ENCODE measurements at places on chromosomes 2 and 18.

- DNase-seq, result no peak
These were observed 131.7 kb downstream of the NRP2 start for GRCh38 chr2:205814039-205814364.

DNA sequence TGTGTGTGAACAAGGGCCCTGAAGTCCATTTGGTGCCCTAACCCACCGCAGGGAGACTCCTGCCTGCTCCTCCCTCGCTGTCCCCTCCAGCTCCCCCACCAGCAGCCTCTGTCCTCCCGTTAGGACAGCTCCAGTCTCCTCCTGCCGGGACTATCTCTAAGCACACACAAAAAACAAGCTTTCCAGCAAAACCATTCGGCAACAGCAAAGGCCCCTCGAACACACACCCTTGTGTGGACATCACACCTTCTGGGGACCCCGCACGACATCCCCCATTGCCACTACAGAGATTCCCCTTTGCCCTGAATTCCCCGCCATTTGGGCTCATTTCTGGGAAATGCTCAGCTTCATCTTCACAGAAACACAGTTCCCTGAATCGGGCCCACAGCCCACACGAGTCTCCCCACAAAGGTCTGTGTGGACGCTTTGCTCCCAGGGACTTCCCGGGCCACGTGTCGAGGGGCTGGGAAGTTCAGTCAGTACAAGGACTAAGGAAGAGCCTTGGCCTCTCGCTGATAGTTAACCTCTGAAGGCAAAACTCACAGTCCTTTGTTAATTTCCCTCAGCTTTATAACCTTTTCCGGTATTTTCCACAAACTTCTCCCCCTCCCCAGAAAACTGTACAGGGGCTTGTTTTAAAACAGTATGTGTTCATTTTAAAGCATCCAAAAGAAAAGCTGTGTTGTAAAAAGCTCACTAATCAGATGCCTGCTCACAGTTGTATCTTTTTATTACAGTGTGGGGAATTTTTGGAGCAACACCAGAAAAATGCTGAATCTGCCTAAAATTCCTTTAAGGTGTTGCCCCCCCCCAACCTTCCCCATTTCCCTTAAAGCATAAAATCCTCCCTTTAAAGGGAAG is 25.9 kb downstream of the SMAD7 start:
- DNase-seq, result peak; percentile 22

DNA sequence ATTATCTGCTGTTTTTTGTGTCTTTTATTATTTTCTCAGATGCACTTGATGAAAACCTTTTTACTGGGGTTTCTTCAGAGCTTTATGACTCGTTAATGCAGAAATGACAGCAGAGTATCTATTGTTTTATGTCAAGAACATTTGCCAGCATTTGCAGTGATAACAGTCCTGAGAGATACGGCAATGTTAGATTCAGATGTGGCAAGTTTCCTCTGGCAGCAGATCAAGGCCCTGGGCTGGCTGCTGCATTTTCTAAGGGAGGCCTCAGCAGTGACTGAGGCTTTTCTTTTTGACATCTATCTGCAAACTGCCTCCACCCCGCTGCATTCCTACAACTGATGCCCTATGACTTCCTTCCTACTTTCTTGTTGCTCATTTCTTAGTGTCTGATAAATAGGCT is 40.2 kb downstream of the EFEMP1 start:
- DNase-seq, result peak; percentile 86

DNA sequence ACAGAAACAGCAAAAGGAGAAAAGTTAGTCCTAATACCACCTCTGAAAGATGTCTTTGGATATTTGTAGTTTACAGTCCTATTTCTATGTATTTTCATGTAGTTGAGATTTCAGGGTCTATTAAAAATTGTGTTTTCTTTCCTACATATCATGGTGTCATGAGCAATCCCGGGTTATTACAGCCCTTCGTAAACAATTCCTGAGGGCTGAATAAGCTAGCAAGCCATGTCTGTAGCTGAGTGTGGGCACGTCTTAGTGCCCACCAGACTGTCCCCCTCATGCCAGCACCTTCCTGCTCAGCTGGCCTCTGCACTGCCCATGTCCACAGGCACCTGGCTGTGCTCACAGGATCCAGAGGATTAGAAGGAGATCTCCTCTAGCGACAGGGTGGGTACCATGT is 60.6 kb downstream of the CTIF start:
- DNase-seq, result no peak

DNA sequence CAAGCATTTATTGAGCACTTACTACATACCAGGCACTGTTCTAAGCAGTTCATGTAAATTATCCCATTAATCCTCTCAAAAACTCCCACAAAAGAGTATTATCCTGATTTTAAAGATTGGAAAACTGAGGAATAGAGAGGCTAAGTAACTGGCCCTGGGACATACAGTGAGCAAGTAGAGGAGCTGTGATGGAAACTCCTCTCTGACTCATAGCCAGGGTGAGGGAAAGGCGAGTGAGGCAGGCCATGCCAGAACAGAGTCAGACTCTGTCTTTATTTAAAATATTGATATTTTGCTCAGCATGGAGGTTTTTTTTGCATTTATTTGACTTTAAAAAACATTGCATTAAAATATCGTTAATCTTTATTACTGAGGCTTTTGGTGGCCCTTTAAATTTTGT is 208.0 kb downstream of the LOXHD1 start:
- no peak for DNase-seq

- DNase-seq, result peak; percentile 2
These were observed 42.6 kb downstream of the NEB start for GRCh38 chr2:151691631-151692030.

DNA sequence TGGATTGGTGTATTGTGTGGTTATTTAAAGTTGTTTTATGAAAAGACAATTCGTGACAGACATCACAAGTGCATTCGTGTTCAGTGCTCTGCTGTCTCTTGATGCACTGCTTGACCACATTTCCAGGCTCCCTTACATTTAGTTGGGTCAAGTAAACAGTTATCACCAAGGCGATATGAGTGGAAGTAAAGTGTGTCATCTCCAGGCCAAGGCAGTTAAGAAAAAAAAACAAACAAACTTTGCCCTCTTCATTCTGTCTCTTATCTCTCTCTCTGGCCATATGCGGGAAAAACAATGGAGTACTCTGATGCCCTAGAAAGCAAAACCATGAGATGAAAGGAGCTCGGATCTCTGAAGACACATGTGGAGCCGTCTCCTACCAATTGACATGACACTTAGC is 131.1 kb downstream of the DSEL start:
- DNase-seq, result peak; percentile 60

DNA sequence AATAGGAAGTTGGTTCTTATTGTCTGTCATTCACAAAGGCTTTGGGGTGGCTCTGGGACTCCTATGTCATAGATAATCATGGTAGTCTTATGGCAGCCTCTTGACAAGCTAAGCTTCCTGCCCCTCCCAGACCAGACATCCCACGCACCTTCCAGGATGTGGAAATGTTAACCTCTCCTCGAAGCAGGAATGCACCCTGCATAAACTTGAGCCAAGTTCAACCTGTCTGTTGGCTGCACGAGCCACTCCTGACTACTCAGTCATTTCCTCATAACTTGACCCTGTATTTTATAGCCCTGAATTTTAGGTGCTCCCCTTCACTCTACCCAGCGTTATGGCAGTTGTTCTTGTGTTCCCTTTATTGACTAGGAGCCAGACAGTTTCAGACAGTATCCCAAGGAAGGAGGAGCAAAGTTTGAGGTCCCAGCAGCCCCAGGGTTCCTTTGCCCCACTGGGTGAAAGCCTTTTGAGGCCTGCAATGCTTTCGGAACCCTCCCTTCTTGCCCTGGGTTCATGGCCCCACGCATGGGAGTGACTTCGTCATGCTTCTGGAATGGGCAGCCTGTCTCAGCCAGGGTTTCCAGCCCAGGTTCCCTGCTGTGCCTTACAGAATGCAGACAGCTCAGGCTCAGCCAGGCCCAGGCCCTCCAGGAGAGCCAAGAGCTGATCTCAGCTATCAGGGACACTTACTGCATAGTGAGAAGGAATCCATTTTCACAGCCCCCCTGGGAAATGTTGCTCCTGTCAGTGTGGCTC is 15.6 kb upstream of the INO80C start:
- peak; percentile 84 for DNase-seq

DNA sequence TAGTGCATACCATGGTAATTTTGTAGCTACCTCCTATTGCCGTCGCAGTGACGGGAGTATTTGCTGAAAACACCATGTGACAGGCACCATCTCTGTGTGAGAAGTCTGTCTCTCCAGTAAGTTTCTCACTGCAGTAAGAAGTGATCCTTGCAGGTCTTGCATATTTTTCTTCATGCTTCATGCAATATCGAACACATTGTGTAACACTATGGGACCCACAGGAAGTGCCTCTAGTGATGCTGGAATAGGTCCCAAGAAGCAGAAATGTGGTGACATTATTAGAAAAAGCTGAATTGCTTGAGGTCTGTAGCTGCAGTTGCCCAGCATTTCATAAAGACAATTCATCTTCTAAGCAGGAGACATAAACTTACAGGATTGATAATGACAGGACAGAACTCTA is 167.6 kb downstream of the DCDC2C start:
- no peak for DNase-seq

DNA sequence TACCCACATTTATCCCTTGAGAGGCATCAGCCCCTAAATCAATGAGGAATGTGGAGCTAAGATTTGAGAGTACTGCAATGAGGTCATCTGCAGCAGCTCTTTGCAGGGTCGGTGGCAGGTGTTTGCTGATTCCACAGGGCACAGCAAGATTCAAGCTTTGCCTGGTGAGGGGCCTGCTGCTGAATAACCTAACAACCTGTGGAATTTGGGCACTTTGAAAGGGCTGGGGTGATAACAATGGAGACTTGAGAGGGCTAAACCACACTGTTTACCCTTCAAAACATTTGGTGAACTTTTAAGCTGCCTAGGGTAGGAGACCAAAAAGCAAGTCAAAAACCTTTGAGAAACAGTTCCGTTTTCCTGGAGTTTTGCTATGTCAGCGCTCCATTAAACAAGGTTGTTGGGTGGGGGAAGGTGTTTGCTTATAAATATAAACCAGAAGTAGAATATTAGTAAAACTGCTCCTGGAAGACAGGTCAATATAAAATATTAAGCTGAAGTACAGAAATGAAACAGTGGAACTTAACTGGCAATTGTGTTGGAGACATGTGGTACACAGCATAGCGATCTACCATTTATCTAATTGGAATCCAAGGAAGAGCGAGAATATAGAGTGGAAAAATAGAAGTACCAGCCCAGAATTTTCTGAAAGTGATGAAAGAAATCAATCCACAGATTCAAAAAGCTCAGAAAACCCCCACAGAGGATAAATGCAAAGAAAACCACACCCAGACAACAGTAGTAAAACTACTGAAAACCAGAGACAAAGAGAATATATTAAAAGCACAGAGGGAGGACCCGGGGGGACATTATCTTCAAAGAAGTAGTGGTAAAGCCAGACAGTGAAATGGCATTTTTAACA is 15.7 kb downstream of the COPS8 start:
- no peak for DNase-seq

GRCh38 chr2:74481961-74482800 is 617 bp downstream of the CCDC142 start:
- DNase-seq, result no peak

DNA sequence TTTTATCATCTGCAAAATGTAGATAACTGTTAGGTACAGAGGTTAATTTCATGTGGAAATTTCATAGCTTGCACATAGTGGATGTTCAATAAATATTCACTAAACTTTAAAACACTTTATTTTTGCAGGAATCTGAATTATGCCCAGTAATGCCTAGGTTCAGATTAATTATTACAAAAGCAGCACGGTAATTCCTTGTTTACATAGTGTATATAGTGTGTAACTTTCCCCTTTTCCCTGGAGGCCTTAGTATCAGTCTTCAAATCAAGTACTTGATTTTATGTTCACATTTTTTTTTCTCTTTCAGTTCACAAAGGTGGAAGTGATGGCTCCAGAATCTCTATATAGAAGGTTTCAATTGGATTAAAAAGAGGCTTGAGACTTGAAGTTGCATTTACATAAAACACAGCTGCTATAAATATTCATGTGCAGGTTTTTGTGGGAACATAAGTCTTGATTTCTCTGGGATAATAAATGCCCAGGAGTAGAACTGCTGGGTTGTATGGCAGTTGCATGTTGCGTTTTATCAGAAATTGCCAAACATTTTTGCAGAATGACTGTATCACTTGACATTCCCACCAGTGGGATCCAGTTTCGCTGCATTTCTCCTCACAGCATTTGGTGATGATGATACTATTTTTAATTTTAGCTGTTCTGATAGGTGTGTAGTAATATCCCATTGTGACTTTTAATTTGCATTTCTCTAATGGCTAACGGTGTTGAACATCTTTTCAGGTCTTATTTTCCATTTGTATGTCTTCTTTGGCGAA is 27.6 kb upstream of the LGALSL start:
- DNase-seq, result peak; percentile 33

GRCh38 chr2:15557887-15558311 is 3.2 kb downstream of the NBAS start:
- no peak for DNase-seq

- DNase-seq, result no peak
These were observed 36.0 kb downstream of the SLC66A2 start for GRCh38 chr18:79915161-79916127.

DNA sequence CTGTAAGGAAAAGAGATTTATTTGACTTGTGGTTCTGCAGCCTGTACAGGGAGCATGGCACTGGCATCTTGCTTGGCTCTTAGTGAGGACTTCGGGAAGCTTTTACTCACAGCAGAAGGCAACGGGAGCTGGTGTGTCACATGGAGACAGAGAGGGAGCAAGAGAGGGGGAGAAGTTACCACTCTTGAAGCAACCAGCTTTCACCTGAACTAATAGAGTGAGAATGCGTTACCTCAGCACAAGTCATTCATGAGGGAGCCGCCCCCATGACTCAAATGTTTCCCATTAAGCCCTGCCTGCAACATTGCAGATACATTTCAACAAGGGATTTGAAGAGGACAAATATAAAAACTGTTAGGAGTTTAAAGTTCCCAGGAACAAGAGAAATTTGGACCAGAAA is 190.0 kb downstream of the CYRIA start:
- no peak for DNase-seq

DNA sequence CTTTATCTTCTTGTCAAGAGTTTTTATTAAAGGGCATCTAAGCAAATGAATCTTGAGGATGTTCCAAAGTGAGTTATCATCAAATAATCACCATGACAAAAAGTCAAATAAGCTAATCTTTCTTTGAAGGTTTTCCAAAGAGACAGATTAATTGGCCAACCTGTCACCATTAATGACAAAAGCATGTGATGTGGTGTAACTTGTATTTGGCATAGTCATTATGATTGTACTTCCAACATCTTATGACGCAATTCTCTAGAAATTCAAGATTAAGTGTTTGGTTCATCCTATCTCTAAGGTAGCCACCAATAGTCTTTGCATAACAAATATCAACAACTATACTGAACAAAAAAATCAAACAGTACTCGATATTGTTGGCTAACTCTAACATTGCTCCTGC is 28.6 kb downstream of the RBMS1 start:
- peak; percentile 32 for DNase-seq

GRCh38 chr2:70123051-70123828 is 36.0 kb downstream of the PCBP1 start:
- DNase-seq, result peak; percentile 60

- DNase-seq, result peak; percentile 82
These were observed 312.7 kb downstream of the TCF4 start for GRCh38 chr18:55275039-55275901.

DNA sequence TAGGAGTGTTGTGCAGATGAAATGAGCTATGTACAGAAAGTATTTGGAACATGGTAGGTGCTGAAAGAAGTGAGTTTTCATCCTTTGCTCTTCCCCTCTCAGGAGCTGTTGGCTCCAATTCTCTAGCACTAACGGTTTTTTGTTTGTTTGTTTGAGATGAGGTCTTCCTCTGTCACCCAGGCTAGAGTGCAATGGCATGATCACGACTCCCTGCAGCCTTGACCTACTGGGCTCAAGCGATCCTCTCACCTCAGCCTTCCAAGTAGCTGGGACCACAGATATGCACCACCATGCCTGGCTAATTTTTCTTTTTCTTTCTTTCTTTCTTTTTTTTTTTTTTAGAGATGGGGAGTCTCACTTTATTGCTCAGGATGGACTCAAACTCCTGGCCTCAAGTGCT is 12.8 kb downstream of the ABCG5 start:
- DNase-seq, result no peak
